ENCODE measurements at places on chromosomes 1 and 21.

GRCh38 chr21:33021667-33022066 is 4.1 kb upstream of the OLIG2 start:
- DNase-seq: no peak

DNA sequence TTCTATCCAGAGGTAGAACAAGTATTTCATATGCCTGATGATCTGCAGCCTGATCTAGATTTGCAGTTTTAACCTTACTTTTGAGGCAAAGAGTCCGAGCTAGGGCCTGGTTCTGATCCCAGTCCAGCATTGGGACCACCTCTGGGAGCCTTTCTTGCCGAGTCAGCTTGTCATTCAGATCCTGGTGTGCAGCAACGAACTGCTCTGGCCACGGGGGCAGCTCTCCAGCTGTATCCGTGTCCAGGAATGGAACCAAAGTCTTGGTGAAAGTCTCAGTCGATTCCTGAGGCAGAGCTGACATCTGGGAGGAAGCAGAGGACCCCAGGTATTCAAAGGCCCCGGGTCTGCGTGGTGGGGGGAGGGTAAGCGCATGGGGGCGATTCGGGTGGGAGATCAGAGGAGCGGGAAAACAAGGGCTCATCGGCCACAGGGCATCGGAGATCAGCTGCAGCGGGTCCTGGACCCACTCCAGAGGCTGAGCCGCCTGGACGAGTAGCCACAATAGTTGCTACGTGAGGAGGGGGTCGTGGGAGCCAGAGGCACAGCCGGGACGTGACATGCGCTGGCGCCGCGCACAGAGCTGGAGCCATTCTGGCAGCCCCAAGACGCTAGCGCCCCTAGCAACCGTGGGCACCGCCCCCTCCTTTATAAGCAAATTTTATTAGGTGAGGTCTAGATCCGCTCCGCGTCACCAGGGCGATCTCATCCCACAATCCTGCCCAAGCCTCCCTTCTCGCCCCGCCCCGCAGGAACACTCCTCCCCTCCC is 32.4 kb upstream of the BSDC1 start:
- DNase-seq: no peak

GRCh38 chr1:186165303-186165702 is 209.8 kb downstream of the TPR start:
- DNase-seq: no peak

- DNase-seq: no peak
These were observed 113.9 kb upstream of the CACNA1E start for GRCh38 chr1:181369416-181369815.

- no peak for DNase-seq
These were observed 101.4 kb downstream of the UBE2U start for GRCh38 chr1:64304823-64305222.

DNA sequence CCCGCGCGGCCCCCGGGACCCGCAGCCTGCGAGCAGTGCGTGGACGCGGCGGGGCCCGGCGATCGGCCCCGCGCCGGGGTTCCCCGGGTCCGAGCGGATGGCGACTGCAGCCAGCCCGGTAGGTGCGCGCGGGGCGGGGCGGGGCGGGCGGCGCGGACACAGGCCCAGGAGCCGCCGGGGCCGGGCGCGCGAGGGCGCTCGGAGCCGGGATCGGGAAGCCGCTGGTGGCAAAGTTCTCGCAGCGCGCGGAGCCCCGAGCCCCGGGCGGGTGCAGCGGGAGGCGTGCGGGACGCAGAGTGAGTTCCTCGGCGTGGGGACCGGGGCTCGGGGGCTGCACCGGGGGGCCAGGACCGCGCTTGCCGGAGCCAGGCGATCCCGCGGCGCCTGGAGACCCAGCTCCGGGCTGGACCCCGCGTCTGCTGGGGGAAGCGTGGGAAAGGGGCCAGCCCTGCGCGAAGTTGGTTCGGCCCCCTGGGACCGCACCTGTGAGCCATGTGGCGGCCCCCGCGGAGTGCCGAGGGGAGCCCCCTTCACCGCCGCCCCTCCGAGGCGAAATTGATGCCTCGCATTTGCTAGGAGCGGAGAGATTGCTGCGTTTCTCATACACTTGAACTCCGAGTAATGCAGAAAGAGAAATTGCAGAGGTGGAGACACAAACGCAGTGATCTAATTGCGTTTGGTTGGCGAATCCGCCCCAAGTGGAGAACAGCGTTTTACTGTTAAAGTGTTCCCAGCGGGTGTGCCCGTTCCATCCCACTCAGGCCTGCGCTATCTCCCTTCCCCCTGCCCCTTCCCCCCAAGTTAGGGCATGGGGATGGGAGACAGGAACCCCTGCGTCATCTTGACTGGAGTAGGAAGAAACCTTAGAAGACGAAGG is 228.9 kb upstream of the TMEM51 start:
- peak; percentile 45 for DNase-seq

All from fibroblast of skin of scalp (primary cell).